ENCODE measurements at places on chromosomes 12 and 14.

- no peak for DNase-seq
Measured at GRCh38 chr14:71621980-71622605, 310.1 kb upstream of the RGS6 start.

DNA sequence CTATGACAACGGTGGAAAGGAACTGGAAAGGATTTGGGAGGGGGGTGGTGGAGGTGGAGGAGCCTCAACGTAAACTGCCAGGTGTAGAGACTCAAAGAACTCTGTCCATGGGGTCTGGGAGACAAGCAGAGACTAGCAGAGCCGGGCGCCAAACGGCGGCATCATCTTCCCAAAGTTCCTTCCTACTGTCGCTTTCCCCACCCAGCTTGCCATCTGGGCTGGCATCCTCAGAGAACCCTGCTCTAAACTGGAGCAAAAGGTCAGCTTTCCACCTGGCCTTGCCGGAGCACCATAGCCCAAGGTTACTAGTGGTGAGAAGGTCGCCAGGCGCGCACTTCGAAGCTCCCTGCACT lies 4.0 kb upstream of the IRF2BPL start:
- DNase-seq = no peak

DNA sequence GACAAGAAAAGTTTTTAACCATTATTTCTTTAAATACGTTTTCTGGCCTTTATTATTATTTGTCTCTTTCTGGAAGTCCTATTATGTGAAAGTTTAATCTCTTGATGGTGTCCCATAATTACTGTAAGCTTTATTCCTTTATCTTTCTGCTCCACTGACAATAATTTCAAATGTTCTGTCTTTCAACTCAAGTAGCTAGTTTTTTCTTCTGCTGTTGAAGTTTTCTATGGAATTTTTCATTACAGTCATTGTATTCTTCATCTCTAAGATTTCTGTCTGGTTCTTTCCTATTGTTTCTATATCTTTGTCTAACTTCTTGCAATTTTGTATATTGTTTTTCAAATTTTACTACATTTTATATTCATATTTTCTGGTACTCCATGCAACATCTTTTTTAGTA lies 173.6 kb upstream of the MGAT4C start:
- no peak for DNase-seq

- no peak for DNase-seq
Measured at GRCh38 chr14:55212634-55213033, 21.2 kb upstream of the DLGAP5 start.

GRCh38 chr12:14959463-14959862 lies 1.9 kb downstream of the ARHGDIB start:
- DNase-seq = no peak

DNA sequence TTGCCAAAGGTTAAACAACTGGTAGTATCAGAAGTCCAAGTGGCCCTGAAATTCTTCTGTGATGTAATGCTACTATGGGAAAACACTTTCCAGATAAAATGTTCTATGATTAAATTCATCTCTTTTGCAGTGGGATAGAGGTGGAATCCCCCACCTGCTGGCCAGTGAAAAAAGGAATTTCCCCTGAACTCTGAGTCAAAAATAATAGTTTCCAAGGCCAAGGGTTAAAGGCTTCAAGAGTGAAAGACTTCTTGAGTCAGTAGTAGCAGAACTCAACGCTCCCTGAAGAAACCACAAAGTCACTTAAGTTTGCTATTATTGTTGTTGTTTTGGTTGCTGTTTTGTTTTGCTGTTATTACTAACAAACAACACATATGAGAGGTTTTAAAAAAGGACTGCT lies 330.8 kb downstream of the SOX5 start:
- DNase-seq = no peak

GRCh38 chr14:68283378-68284123 lies 464.0 kb downstream of the RAD51B start:
- peak; percentile 30 for DNase-seq

- DNase-seq = no peak
Measured at GRCh38 chr12:124625867-124626675, 58.7 kb upstream of the NCOR2 start.

DNA sequence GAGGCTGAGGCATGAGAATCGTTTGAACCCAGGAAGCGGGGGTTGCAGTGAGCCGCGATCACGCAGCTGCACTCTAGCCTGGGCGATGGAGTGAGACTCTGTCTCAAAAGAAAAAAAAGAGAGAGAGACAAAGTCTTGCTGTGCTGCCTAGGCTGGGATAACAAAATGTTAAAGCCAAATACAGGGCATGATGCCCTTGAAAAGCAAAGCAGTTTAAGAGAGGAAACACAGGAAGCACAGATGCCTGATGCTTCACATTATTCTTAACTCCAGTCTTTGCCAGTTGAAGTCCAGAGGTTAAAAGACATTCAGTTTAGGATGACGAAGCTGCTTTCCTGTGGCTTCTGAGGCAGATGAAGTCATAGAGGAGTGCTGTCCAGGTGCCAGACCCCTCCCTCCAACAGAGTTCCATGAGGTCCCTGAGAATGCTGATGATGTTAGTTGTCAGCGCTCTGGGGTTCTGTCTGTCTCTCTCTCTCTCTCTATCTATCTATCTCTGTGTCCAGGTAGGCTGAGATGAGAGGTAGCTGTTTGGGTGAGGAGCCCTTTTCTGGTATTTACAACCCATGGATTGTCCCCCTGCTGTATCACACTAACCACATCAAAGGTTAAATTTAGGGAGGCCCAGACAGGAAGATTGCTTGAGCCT lies 4.9 kb upstream of the MRPL52 start:
- no peak for DNase-seq

GRCh38 chr12:132537836-132538662 lies 48.1 kb downstream of the FBRSL1 start:
- no peak for DNase-seq

DNA sequence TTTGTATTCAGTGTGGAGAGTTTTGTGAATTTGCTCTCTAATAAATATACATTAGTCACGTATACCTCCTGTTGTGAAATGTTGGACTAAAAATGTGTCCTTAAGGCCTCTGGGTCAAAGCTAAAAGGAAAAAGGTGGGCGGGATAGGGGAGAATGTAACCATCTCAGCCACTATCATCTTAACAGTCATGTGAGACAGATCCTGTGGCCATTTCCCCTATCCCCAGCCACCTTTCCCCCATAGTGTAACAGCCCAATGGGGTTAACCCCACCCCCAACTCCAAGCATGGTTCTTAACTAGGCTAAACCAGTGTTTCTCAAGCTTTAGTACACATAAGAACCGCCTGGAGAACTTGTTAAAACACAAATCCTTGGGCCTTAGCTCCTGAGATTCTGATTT lies 6.5 kb upstream of the ITPR2 start:
- DNase-seq = no peak

DNA sequence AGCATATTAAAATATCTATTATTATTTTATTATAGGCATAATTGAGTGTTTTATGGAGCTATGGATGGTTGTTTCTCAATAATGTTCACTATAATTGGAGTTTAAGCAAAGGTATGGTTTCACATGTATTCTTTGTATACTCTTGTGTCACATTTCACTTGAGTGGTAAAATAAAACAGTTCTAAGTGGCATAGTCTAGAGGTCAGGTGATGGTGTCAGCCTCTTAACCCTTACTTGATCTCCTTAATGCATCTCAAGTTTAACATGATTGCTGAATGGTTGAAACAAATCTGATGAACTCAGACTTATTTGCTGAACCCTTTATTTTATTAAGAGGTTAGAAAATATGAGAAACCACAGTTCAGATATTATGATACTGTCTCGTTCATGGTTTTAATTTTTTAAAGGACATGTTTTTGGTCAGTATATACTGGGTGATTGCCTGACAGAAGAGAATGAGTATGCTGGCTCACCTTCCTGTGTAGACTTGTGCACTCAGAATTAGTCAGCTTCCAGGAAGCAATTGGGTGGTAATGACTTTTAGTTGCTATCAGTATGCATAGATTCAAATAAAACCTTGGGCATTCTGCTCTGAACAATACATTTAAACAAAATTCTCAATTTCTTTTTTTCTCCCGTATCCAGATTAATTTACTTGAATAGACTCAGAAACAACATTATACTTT lies 464.6 kb downstream of the PCNX1 start:
- no peak for DNase-seq

- DNase-seq = no peak
Measured at GRCh38 chr12:57215668-57216013, 953 bp upstream of the NXPH4 start.

GRCh38 chr12:98896938-98897337 lies 251.8 kb downstream of the APAF1 start:
- no peak for DNase-seq

DNA sequence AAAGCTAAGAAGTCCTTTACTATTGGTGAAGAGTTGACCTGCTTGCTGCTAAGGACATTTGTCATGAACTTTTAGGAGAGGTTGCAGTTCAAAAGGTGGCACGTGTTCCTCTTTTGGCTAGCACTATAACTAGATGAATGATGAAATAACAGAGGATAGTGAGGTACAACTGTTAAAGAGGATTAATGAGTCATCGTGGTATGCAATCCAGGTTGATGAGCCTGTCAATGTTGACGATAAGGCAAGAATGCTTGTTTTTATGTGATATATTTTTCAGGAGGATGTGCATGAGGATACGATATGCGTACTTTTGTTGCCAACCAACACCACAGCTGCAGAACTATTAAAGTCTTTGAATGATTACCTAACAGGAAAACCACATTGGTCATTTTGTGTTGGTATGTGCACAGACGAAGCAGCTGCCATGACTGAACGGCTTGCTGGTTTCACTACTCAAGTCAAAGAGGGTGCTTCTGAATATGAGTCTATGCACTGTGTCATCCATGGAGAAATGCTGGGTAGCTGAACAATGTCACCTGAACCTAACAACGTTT lies 10.6 kb downstream of the CEP128 start:
- peak; percentile 10 for DNase-seq

DNA sequence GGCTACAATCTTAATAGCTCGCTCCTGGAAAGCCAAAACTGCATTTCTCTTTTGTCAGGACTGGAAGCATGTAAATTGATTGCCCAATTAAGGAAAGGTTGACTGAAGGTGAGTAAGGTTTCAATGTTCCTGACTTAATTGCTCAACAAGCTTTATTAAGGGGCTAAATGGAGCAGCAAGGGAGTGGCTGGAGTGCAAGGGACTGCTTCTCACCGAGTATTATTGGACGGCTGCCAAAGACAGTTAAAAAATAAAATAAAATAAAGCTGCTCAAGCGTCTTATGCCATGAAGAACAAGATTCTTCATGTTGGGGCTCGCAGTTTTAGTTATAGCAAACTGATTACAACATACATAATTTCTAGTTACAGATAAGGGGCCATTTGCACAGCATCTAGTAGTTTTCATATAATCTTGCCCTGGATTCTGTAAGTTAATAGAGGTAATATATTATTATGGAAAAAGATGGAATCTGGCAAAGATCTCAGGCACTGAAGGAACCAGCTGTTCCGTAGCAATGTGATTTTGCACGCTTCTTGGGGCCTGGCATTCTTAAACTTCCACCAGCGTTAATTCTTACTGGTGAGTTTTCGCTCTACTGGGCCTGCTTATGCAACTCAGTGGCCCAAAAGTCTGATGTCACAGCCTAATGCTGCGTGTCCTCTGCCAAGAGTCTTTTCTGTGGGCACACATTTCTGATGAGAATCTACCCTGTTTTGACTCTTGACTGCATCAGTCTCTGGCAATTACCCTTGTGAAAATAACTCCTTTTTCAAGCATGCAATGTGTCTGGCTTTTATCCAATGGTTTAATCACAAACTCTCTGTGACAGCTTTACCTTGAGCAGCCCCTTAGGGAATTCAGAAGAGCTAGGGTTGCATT lies 108.5 kb downstream of the SLC38A1 start:
- no peak for DNase-seq

DNA sequence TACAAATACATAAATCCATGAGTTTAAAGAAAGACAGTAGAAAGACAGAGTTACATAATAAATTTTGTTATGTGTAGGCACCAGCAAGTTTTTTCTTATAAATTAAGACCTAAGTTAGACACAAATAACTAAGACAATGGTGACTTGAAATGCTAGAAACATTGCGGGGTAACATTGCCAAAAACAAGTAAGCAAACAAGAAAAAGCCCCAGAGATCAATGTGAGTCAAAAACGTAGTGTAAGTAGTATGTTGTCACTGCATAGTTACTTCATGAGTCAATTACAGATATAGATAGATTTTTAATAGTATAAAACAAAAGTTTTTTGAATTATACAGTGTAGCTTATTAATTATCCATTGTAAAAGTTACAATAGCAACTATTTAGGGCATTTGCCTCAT lies 83.4 kb downstream of the CNTN1 start:
- DNase-seq = no peak

- DNase-seq = no peak
Measured at GRCh38 chr14:90336985-90337384, 5.2 kb upstream of the NRDE2 start.

- DNase-seq = no peak
Measured at GRCh38 chr12:88163371-88163770, 21.3 kb downstream of the TMTC3 start.

GRCh38 chr12:26651566-26652188 lies 181.3 kb downstream of the ITPR2 start:
- no peak for DNase-seq

GRCh38 chr12:116160231-116160630 lies 117.3 kb downstream of the MED13L start:
- DNase-seq = no peak

- no peak for DNase-seq
Measured at GRCh38 chr12:100733817-100734593, 60.6 kb upstream of the ANO4 start.

DNA sequence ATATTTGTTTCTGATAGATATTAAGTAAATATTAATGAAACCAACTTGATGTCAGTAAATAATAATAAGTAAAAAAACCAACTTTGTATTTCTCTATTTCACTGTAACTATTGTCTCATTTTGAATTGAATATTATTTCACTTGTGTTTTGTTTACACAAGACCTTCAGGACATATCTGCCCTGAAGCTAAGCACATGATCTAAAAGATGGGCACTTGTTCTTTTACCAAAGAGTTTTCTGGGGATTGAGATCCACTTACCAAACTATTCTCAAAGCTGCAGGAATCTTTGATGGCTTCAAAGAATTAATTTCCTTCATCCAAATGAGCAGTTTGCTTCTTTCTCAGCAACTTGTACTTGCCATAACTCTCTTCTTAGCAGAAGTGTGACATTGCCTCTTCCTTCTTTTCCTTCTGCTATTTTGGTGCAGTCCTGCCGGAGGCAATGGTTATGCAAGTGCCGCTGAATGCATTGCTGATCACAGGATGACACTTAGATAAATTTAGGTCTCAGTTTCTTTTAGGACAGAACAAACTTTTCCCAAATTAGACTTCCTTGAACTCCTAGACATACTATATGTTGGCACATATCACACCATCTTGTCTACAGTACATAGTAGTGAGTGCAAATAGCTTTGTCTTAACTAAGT lies 9.2 kb downstream of the FAR2 start:
- no peak for DNase-seq

DNA sequence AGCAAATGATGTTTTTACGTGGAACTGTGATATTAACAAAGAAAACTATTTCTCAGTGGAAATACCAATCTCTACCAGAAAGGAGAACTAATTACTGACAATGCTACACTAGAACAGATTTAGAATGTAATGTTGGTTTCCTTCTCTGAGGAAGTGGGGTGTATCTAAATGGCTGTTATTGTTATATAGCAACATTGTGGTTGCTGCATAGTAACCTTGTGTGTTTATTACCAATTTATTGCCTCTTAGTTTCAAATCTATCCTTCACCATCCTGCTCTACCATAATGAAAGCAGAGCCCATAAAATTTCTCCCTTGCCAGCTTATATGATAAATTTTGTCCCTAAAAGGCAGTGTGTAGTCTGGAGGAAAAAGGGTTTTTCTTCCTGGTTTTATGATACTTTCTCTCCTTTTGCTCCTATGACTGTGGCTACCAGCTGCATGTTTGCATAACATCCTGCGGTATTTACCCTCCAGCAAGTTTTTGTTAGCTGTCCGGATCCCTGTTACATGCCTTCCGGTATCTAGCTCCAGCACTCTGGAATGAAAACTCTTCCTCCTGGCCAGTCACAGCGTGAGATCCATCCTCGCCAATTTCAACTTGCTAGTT lies 5.7 kb upstream of the KLRK1 start:
- DNase-seq = no peak
